ENCODE measurements at places on chromosomes 6 and 20.

DNA sequence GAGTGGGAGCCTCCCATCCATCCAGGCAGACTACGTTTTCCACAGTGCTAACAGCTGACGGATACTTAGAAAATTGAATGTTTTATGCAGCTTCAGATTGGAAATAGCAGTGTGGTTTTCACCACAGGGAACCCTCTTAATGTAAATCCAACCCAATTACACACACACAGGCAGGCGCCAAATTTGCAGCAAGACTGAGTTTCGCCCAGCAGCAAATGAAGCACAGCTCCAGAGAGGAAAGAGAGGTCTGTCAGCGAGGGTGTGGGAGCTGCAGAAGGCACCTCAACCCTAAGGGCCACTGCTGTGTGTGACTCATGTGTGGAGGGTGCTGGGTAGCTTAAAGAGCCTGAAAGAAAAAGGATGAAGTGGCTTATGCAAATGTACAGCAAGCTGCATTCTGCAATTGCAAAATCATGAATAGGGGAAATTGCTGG is 365.7 kb downstream of the MAFB start:
- DNase-seq = peak; percentile 98

GRCh38 chr6:162849269-162849668 is 121.5 kb downstream of the PACRG start:
- DNase-seq = no peak

- no peak for DNase-seq
These were observed 173.4 kb downstream of the MOXD1 start for GRCh38 chr6:132227904-132228303.

GRCh38 chr6:15349379-15349778 is 103.5 kb downstream of the JARID2 start:
- DNase-seq = no peak

- no peak for DNase-seq
These were observed 56.0 kb downstream of the CEBPB start for GRCh38 chr20:50246367-50247195.

GRCh38 chr20:15045246-15045645 is 707.8 kb upstream of the FLRT3 start:
- DNase-seq = no peak

DNA sequence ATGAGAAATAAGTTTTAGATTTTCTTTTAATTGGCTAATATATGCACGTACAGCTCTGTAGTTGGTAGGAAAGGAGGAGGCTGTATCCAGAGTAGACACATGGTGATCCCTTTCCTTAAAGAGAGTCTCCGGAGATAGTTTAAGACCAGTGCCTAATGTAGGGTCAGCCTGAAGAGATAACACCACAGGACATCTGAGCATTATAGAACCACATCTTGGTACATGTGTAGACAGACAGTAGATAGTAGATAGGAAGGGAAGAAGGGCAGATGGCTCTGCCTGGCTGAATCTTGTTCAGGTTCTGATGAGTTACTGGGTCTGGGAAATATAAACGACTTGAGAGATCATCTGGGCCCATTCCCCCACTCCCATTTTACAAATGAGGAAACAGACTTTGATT is 18.5 kb downstream of the CHMP4B start:
- no peak for DNase-seq

GRCh38 chr6:6811128-6812009 is 222.8 kb downstream of the LY86 start:
- DNase-seq = peak; percentile 32

DNA sequence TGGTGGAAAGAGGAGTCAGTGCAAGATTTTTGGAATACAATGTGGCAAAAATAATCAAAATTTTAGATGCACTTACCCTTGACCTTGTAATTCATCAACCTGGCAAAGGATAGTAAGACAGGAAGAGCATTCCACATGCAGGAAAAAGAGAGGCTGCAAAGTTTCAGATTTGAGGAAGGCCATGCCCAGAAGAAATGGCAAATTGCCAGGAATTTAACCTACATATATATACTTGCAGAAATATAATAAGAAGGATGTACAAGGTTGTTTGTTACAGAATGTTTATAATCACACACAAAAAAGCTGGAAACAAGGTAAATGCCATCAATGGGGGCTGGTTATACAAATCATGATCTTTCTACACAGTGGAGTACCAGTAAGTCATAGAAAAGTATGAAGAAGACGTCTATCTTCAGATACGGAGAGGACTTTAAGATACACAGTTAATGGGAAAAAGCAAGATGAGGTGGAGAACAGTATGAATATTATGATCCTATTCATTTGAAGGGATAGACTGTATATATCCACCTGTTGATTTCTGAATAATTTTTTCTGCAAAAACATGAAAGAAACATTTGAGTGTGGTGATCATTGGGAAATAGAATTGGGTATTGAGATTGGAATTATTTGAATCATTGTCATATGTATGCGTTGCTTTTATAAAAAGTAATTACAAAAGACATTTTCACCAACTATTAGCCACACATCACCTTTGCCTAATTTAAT is 253.8 kb downstream of the TBC1D7 start:
- DNase-seq = peak; percentile 12

DNA sequence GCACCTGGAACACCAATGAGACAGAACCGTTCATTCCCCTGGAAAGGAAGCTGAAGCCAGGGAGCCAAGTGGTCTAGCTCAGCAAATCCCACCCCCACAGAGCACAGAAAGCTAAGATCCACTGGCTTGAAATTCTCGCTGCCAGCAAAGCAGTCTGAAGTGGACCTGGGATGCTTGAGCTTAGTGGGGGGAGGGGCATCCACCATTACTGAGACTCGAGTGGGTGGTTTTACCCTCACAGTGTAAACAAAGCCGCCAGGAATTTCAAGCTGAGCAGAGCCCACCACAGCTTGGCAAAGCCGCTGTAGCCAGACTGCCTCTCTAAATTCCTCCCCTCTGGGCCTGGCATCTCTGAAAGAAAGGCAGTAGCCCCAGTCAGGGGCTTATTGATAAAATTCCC is 53.1 kb downstream of the KIF16B start:
- no peak for DNase-seq

DNA sequence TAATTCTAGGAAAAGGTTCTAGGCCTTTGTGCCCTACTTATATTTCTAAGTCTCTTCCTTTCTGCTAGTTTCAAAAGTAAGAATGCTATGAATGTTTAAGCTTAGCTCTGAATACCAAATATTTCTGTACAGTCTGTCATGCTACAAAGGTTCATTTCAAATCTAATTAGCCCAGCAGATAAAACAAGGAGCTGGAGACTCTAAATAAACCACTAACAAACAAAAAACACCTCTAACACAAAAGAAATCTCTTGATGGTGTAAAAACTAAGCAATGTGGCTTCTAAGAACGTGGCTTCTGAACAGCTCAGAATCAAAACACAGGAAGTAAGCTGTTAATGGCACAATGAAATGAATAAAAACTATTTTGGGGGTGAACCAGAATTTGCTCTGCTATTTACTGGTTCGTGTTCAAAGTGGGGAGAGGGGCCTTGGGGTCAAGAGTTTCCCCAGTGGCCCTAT is 198.3 kb downstream of the BCAS1 start:
- no peak for DNase-seq

GRCh38 chr20:48899881-48900280 is 21.6 kb upstream of the ARFGEF2 start:
- no peak for DNase-seq

GRCh38 chr6:150685860-150686259 is 86.2 kb downstream of the PLEKHG1 start:
- no peak for DNase-seq

DNA sequence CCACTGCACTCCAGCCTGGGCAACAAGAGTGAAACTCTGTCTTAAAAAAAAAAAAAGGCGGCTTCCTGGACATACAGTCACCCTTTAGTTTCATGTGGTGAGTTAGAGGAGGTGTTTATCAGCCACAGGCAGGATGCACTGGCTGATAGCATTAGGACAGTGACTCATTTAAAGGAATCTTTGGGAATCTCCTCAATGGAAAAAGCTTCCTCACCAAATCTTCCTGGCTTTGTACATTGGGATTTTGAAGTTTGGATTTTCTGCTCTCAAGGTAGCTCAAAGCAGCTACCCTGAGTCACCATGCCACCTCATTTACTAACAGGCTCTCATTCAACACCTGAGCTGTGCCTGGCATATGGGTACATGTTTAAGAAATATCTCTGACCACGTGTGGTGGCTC is 20.2 kb downstream of the PRPH2 start:
- DNase-seq = no peak
